ENCODE measurements at places on chromosomes 2 and 18.

GRCh38 chr18:78402440-78402839 is 577.2 kb upstream of the SALL3 start:
- DNase-seq, result no peak

DNA sequence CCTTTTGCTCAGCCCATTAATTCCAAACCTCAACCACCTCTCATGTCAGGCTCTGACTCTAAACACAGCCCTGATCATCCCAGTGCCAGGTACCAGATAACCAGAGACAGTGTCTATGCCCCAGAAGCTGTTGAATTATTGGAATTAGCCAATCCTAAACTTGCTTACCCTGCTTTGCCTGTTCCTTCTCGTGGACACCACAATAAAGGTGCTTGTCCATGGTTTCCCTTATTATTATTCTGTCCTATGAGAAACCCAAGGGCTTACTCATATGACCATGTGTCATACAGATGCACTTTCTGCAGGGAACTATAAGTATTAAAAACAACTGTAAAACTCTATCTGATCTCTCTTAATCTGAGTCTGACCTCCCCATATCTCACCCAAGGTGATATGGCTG is 2193.8 kb upstream of the PIK3C3 start:
- no peak for DNase-seq

DNA sequence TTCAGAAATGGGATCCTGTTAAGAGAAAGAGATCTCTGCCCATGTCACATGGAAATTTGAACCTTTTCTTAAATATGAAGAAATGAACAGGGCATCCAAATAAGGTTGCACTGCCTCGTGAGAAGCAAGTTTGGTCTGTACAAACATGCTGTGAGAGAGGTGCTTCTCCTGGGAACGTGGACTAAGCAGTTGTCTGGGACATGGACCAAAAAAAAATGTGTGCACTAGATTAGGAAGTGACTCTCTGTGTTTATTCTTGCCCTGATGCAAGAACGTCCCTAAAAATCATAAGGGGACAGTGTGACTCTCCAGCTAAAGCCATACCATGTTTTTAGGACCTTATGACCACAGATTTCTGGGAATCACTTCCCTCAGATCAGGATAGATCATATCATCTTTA is 23.7 kb upstream of the GCG start:
- no peak for DNase-seq

- DNase-seq, result no peak
Observed at GRCh38 chr18:49344096-49344495, 116.3 kb downstream of the DYM start.

GRCh38 chr2:47725808-47726207 is 57.1 kb upstream of the MSH6 start:
- DNase-seq, result no peak

DNA sequence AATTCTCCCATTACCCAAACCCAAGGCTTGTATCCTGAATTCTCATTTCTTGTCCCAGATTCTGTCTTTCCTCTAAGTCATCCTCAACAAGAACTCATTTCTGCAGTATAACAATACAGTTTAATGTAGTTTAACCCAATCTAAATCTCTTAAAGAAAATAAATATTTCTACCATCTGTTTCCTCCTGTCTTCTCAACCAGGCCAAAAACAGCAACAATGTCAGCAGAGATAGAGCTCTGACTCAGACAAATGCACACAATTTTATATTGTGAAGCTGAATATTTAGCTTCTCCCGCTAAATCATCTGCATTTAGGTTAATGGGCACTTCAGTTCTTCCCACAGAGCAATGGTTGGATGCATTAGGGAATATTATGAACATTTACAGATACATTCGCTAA is 35.7 kb upstream of the KYNU start:
- no peak for DNase-seq

DNA sequence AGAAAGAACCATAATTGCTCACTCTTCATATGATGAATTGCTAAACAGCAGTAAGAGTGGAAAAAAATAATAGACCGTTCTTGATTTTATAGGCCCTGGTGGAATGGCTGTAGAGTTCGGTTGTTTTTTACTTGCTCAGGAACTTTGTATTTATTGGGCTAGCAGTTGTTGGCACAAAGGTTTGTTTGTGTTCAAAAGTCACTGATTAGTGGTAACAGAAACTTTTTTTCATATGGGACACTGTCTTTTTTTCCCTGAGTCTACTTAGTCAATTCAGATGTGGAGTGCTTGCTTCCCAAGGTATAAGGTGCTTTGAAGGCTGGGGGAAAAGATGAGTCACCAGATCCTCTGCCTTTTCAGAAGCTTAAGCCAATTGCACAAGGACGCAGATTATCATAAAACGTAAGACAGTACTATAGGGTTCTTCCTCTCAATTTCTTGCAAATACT is 25.8 kb downstream of the PHLPP1 start:
- DNase-seq, result no peak

DNA sequence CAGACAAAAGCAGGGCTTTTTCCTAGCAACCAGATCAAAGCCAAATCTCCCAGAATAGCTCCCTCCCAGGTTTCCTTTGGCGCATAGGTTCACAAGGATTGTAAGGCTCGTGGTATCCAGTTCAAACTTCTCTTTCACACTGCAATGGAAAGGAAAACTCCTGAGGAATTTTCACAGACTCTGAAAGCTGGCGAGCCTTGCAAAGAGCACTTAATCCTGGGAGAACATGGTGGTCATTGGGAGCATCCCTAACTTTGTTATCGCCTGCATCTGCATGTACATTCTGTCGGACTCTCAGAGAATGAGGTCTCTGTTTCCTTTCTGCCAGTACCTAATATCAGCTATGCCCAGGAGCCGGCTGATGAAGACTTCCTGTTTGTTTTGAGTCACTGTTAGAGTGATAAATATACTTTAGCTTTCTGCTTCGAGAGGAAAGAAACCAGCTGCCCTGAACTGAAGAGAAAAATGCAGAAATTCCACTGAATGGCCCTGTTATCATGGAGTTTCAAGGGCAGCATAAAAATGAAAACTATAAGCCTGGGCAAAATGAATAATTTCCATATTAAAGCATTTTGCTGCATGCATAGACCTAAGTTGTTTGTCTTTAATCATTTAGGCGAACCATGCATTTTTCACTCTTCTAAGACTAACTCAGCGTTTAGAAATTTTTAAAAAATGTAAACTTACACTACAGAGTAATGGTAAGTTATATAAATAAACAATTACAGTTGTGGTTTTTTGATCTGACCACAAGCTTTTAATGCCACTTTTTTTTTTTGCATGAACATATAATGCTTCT is 76.4 kb upstream of the ZEB2 start:
- no peak for DNase-seq
